ENCODE measurements at places on chromosomes 4 and X. TPM values are rescaled to one million over a fixed set of nuclear protein-coding genes. Genes with fewer than 3 reads are reported as not detected.

REELD1 gene
- polyA plus RNA-seq, result 4.5 TPM

BEND2 gene
- not detected for polyA plus RNA-seq

HSD17B11 gene
- polyA plus RNA-seq, result 196 TPM

ANOS1 gene
- 0.87 TPM for polyA plus RNA-seq

TAF7L gene
- not detected for polyA plus RNA-seq

LRRC66 gene
- polyA plus RNA-seq, result 13.2 TPM

KCNE5 gene
- 1.5 TPM for polyA plus RNA-seq

CT55 gene
- polyA plus RNA-seq, result not detected

PSAPL1 gene
- polyA plus RNA-seq, result 0.58 TPM

TLL1 gene
- 3.2 TPM for polyA plus RNA-seq

DNA sequence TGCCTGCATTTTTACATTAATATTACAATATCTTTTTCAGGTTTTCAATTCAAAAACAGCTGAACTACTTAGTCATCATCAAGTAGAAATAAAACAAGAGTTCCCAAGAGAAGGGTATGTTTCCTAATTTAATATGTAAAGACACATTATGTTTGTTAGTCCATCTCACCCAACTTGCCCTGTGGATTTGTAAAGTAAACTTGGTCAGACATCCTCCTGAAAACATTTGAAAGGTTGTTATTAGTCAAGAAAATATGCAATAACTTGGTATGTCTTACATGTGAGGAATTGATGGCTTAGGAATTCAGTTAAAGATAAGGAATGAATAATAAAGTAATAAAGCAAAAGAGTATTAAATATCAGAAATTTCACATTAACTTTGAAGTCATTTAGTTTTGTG lies 12.2 kb downstream of the GK start:
- DNase-seq, result no peak

DNA sequence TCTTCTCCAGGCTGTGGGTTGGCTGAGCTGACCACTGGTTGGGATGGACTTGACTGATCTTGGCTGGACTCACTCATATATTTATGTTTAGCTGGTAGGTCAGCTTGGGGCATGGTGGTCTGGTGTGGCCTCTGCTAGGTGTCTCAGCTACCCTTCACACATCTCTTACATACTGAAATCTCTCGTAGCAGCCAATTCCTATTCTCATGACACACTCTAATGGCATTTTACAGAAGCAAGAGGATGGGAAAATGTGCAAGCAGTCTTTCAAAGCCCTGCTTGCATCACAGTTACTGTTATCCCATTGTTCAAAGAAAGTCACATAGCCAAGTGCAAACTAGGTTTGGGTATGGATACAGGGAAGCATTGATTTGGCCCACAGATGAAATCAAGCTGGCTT lies 55.5 kb upstream of the PCDH18 start:
- no peak for DNase-seq

- no peak for DNase-seq
Measured at GRCh38 chr4:184613405-184613804, 35.8 kb downstream of the CASP3 start.

GRCh38 chrX:111447298-111447697 lies 35.3 kb upstream of the DCX start:
- no peak for DNase-seq

DNA sequence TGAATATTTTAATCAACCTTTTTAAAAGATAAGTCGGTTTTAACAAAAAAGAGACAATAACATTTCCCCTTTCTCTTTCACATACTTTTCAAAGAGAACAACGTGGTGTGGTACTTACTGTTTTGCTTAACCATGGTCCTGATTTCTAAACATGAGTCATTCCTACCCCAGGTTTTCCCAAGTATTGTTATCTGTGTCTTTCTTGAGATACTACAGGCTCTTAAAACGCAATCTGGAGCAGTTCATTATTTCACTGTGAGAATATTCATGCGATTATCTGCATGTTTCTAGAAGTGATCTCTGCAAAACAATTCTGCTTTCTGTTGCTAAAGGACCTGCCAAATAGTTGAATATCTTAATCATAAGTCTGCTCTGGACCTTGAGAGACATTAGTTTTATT lies 127.3 kb downstream of the TENM3 start:
- no peak for DNase-seq

GRCh38 chr4:104571341-104571740 lies 76.6 kb upstream of the CXXC4 start:
- DNase-seq, result no peak

- no peak for DNase-seq
Measured at GRCh38 chr4:53697016-53697685, 105.9 kb upstream of the LNX1 start.

DNA sequence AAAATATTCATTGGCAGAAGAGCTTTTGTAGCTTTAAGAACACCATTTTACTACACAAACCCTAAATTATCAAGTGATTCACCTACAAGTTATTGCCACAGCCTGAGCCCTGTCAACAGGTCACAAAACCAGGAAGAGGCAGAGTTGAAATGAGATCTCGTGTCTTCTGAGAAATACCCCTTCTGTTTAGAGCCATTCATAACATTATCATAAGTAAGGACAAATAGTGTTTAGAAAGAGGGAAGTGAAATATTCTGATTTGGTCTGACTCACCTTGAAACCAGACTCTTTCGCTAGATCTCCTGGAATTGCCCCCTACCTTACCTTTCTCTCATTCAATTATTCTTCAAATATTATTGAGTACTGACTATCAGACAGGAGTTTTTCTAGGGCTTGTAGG lies 5.9 kb downstream of the ETDB start:
- DNase-seq, result no peak

DNA sequence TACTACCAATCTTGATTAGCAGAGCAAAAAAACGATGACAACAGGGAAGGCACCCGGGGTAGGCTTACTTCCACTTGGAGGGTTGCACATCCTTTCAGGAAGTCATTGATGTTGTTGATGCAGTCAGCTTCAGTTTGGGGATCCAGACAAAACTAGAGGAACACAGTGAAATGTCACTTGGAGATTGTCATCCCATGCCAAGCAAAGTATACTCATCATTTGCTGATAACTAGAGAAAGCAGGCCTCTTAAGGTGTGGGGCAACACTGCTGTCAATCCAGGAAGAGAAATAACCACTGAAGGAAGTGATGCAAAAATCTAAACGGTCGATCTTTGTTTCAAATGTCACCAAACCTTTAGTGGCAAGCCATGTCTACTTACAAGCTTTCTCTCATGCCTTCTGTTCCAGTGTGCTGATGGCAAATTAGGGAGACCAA lies 1.4 kb downstream of the ARHGEF6 start:
- DNase-seq, result no peak

GRCh38 chr4:7023486-7023885 lies 19.7 kb upstream of the TADA2B start:
- DNase-seq, result no peak

- no peak for DNase-seq
Measured at GRCh38 chr4:53599632-53600031, 8.3 kb upstream of the LNX1 start.

- DNase-seq, result no peak
Measured at GRCh38 chr4:521636-522330, 22.8 kb downstream of the PIGG start.

- no peak for DNase-seq
Measured at GRCh38 chrX:111052478-111052877, 43.5 kb upstream of the PAK3 start.

GRCh38 chrX:48715072-48715471 lies 18.5 kb downstream of the SUV39H1 start:
- DNase-seq, result no peak
